H9 (cell line): ENCODE measurements at places on chromosomes 3 and 15.

GRCh38 chr3:171168086-171168485, 141.6 kb upstream of the SLC2A2 start:
- no peaks in the 10 kb centered on the region for H3K27me3 ChIP-seq
- no peak overlapping the region for H3K4me3 ChIP-seq
- H3K4me1 ChIP-seq: peaks cover 10% of the 10 kb centered on the region; the same call in 1 of the 2 replicates
- H3K27ac ChIP-seq: no peak overlapping the region

DNA sequence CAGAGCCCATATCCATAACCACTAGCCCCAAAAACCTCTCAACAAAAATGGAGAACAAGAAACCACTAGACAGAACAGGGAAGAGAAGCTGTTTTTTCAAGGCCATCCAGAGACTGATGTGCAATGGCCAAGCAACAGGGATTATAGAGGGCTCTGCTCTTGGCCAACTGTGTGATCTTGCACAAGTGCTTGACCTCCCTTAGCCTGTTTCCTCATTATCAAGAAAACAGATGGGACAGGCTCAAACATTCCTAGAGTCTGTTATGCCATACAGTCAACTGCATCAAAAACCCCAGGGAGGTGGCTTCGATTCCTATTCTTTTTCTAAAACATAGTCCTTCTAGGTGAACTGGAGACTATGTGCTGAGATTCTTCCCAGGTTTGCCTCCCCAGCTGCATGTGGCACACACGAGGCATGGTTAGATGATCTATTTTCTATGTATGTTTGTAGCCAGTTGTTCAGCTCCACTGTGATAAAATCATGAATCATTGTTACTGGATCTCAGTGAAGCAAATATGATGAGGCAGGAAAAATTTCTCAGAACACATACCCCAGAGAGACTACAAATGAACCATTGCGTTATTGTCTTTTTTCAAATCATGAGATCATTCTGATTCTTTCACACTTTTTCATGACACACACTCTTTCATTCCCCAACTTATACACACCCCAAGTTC, 132.9 kb upstream of the TGFBR2 start:
- H3K4me3 ChIP-seq: no peak overlapping the region
- no peak for DNase-seq
- H3K36me3 ChIP-seq: no peaks in the 10 kb centered on the region
- H3K4me1 ChIP-seq: no peaks in the 10 kb centered on the region; the same call in 1 of the 2 replicates
- H3K27ac ChIP-seq: no peak overlapping the region

GRCh38 chr3:126548556-126549466, 9.9 kb downstream of the C3orf22 start:
- peaks cover 4% of the 10 kb centered on the region; the same call in 1 of the 2 replicates for H3K4me1 ChIP-seq
- no peak overlapping the region for H3K27ac ChIP-seq
- no peak overlapping the region; the same call in 1 of the 2 replicates for H3K4me3 ChIP-seq
- H3K36me3 ChIP-seq: no peaks in the 10 kb centered on the region
- no peaks in the 10 kb centered on the region for H3K27me3 ChIP-seq

DNA sequence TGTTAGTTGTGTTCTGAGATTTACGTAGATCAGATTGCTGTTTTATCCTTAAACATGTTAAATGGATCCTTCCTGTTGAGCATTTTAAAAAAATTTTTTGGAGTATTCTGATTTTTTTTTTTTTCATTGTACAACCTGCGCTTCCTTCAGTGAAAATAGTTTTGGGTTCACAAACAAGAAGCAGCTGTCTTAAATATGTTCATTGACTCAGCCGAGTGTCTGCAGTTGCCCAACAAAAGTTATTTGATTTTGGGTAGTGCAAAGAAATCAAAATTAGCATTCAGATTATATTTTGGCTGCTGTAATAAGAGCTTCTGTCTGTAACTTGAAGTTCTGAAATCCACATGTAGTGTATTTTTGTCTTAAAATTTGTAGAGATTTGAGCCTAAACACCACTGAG, 148.2 kb downstream of the BBX start:
- H3K4me3 ChIP-seq: no peak overlapping the region
- H3K36me3 ChIP-seq: no peaks in the 10 kb centered on the region
- no peak overlapping the region for H3K27ac ChIP-seq
- H3K4me1 ChIP-seq: no peaks in the 10 kb centered on the region; the same call in 1 of the 2 replicates
- H3K27me3 ChIP-seq: no peaks in the 10 kb centered on the region

DNA sequence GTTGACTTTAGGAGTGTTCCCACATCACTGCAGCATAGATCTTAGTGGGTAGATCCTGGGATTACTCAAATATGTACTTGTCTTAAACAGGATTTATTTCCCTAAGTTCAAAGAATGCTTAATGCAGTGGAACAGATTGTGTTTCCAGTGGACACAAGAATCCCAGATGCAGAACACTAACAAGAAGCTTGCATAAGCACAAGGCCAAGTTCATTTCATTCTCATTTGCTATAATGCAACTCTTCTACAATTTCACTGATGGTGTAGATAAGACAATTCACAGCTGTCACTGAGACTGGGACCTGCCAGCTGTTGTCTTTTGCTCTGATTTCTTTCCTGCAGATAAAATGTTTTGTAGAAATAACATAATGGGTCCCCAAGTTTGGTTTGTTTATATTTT, 225.6 kb downstream of the NFKBIZ start:
- no peak for DNase-seq
- no peak overlapping the region for H3K27ac ChIP-seq
- no peak overlapping the region for H3K4me3 ChIP-seq
- H3K4me1 ChIP-seq: peaks cover 4% of the 10 kb centered on the region; the same call in 1 of the 2 replicates

- H3K36me3 ChIP-seq: no peaks in the 10 kb centered on the region
- no peak overlapping the region for H3K27ac ChIP-seq
- H3K4me1 ChIP-seq: no peaks in the 10 kb centered on the region
These were observed 9.0 kb downstream of the CCK start for GRCh38 chr3:42257007-42257406.

- no peak overlapping the region for H3K27ac ChIP-seq
- no peak for DNase-seq
- H3K4me3 ChIP-seq: no peak overlapping the region
- H3K36me3 ChIP-seq: peaks cover 1% of the 10 kb centered on the region; the same call in 1 of the 3 replicates
- no peaks in the 10 kb centered on the region; the same call in 1 of the 2 replicates for H3K4me1 ChIP-seq
These were observed 1141.6 kb downstream of the IGSF11 start for GRCh38 chr3:117893001-117893400.

DNA sequence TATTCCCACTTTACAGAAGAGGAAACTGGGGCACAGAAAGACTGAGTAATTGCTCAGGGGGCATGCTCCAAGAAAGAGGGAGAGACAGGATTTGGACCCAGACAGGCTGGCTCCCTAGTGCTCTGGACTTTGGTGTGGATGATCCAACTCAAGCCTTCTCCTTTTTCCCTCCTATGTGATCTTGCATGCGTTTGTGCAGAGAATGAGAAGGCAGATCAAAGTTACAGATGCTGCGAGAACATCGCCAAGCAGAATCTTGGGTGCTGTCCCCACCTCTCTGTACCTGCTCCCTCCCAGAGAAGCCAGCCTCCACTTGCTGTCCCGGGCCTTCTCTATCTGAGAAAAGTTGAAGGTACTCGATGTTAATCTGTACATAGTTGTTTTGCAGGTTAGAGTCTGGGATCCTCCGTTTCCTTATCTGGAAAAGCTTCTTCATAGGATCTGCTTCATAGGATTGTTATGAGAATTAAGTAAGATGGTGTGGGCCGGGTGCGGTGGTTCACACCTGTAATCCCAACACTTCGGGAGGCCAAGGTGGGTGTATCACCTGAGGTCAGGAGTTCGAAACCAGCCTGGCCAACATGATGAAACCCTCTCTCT, 10.2 kb downstream of the GNB5 start:
- no peak for DNase-seq
- no peaks in the 10 kb centered on the region for H3K36me3 ChIP-seq
- H3K27ac ChIP-seq: no peak overlapping the region
- H3K4me1 ChIP-seq: peaks cover 4% of the 10 kb centered on the region; the same call in 1 of the 2 replicates
- H3K27me3 ChIP-seq: no peaks in the 10 kb centered on the region; the same call in 1 of the 2 replicates

GRCh38 chr15:73957785-73958184, 31.5 kb downstream of the LOXL1 start:
- no peak overlapping the region for H3K27ac ChIP-seq
- no peak overlapping the region for H3K4me3 ChIP-seq
- H3K27me3 ChIP-seq: no peaks in the 10 kb centered on the region
- DNase-seq: no peak

- peaks cover 4% of the 10 kb centered on the region; the same call in 1 of the 2 replicates for H3K4me1 ChIP-seq
- peaks cover 14% of the 10 kb centered on the region for H3K36me3 ChIP-seq
These were observed 14.2 kb upstream of the CP start for GRCh38 chr3:149235599-149236424.

DNA sequence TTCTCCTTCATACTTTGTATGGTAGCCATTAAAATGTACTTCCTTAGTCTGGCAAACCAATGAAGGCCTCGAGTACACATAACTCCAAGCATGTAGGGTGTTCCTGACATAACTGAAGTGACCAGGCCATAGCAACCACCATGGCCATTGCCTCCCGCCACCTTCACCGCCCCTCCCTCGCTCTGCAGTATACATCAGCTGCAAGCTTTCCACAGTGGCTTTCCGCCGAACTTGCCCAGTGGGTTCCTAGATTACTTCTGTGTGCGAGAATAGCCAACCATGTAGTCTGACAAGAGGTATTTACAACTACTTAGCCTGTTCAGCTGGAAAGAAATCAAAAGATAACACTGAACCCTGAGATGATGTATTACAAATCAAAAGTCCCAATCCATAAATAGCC, 3.4 kb upstream of the CTNNB1 start:
- H3K27me3 ChIP-seq: no peaks in the 10 kb centered on the region
- DNase-seq: no peak
- no peak overlapping the region for H3K4me3 ChIP-seq
- H3K27ac ChIP-seq: no peak overlapping the region
- peaks cover 3% of the 10 kb centered on the region; the same call in 1 of the 2 replicates for H3K4me1 ChIP-seq

- no peaks in the 10 kb centered on the region for H3K27me3 ChIP-seq
- peak overlapping the region; percentile 85 for H3K4me3 ChIP-seq
- peaks cover 20% of the 10 kb centered on the region for H3K36me3 ChIP-seq
- H3K27ac ChIP-seq: peak overlapping the region; percentile 4
- DNase-seq: no peak
These were observed 805 bp upstream of the SEC22C start for GRCh38 chr3:42582474-42583070.

DNA sequence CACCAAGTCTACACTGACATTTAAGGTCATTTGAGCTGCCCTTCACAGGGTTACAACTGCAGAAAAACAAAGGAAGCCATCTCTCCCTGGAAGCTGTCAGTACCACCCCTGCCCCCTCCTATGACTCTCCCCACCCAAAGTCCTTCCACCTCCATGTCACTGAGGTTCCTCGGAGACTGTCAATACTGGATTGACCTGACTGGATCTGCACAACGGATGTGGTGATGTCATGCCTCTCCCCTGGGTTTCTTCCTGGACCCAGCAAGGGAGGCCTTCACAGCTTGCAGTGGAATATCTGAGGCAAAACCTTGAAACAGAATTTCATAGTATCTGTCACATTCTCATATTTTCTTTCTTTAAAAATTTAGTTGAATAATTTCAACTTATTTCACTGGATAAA, 153.5 kb downstream of the CLSTN2 start:
- H3K27me3 ChIP-seq: no peaks in the 10 kb centered on the region
- peaks cover 36% of the 10 kb centered on the region for H3K36me3 ChIP-seq
- 0 out of 2 replicates have a peak, but pooled peaks cover 3% of the 10 kb centered on the region for H3K4me1 ChIP-seq
- no peak for DNase-seq
- H3K27ac ChIP-seq: no peak overlapping the region
- no peak overlapping the region for H3K4me3 ChIP-seq

- DNase-seq: no peak
- H3K27me3 ChIP-seq: no peaks in the 10 kb centered on the region
- H3K36me3 ChIP-seq: no peaks in the 10 kb centered on the region
- no peak overlapping the region; the same call in 2 of the 3 replicates for H3K4me3 ChIP-seq
- H3K27ac ChIP-seq: no peak overlapping the region
These were observed 256.6 kb upstream of the ROPN1 start for GRCh38 chr3:124248471-124249028.

GRCh38 chr3:160771811-160772459, 15.9 kb downstream of the PPM1L start:
- no peak overlapping the region for H3K27ac ChIP-seq
- H3K4me1 ChIP-seq: no peaks in the 10 kb centered on the region
- H3K4me3 ChIP-seq: no peak overlapping the region
- no peak for DNase-seq

DNA sequence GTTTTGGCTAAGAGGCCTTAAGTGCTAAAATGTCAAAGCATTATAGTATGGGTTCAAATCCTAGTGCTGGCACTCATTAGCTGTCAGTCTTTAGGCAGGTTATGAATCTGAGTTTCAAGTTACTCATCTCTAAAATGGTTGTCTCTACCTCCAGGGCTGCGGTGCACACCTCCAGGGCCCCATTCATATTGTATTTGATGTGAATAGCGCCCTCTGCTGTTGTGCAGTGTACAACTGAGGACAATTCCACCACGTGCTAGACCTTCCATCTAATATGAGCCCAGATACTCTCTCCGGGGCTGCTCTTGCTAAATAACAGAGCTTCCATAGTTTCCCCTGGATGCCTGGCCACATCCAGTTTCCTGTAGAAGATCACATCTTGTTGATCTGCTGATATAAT, 54.3 kb downstream of the OXNAD1 start:
- no peak overlapping the region for H3K27ac ChIP-seq
- peaks cover 28% of the 10 kb centered on the region for H3K36me3 ChIP-seq
- H3K4me3 ChIP-seq: no peak overlapping the region

- H3K27ac ChIP-seq: no peak overlapping the region
- DNase-seq: no peak
- no peaks in the 10 kb centered on the region for H3K27me3 ChIP-seq
- no peaks in the 10 kb centered on the region for H3K36me3 ChIP-seq
These were observed 99.1 kb downstream of the UBE2E2 start for GRCh38 chr3:23302271-23302670.

- no peaks in the 10 kb centered on the region for H3K4me1 ChIP-seq
- H3K27ac ChIP-seq: no peak overlapping the region
These were observed 517.1 kb upstream of the CCDC54 start for GRCh38 chr3:106860182-106860581.

- no peaks in the 10 kb centered on the region for H3K4me1 ChIP-seq
- DNase-seq: no peak
- peaks cover 18% of the 10 kb centered on the region for H3K36me3 ChIP-seq
- no peak overlapping the region for H3K27ac ChIP-seq
- H3K4me3 ChIP-seq: no peak overlapping the region
- H3K27me3 ChIP-seq: no peaks in the 10 kb centered on the region
These were observed 64.9 kb downstream of the DPH6 start for GRCh38 chr15:35481064-35481463.

GRCh38 chr3:158233791-158234190, 123.9 kb downstream of the RSRC1 start:
- H3K27me3 ChIP-seq: no peaks in the 10 kb centered on the region
- no peak overlapping the region for H3K27ac ChIP-seq
- no peaks in the 10 kb centered on the region for H3K36me3 ChIP-seq
- H3K4me3 ChIP-seq: no peak overlapping the region

- H3K4me3 ChIP-seq: no peak overlapping the region
- no peak for DNase-seq
- no peak overlapping the region for H3K27ac ChIP-seq
- H3K36me3 ChIP-seq: 0 out of 2 replicates have a peak, but pooled peaks cover 4% of the 10 kb centered on the region
- H3K4me1 ChIP-seq: peaks cover 9% of the 10 kb centered on the region
- no peaks in the 10 kb centered on the region for H3K27me3 ChIP-seq
These were observed 21.7 kb downstream of the SH3BP5 start for GRCh38 chr3:15310491-15311370.

- H3K36me3 ChIP-seq: peaks cover 11% of the 10 kb centered on the region
- peaks cover 2% of the 10 kb centered on the region; the same call in 1 of the 2 replicates for H3K4me1 ChIP-seq
- no peak overlapping the region for H3K4me3 ChIP-seq
- H3K27ac ChIP-seq: peak overlapping the region; percentile 85
- peak; percentile 14 for DNase-seq
These were observed 49.4 kb downstream of the SYNM start for GRCh38 chr15:99154271-99154670.

- H3K4me3 ChIP-seq: no peak overlapping the region
- H3K36me3 ChIP-seq: no peaks in the 10 kb centered on the region
- H3K27ac ChIP-seq: no peak overlapping the region
- DNase-seq: no peak
- H3K27me3 ChIP-seq: no peaks in the 10 kb centered on the region
- no peaks in the 10 kb centered on the region; the same call in 1 of the 2 replicates for H3K4me1 ChIP-seq
These were observed 328.4 kb upstream of the DPH6 start for GRCh38 chr15:35874260-35874905.
